Activated T-helper 17 cell treated with anti-CD3 and anti-CD28 coated beads, Interleukin-2, amount 50 U/mL, for 72 hours (primary cell): ENCODE measurements at places on chromosomes 1 and 21. TPM values are rescaled to one million over a fixed set of nuclear protein-coding genes. Genes with fewer than 3 reads are reported as not detected.

- no peak for ATAC-seq
These were observed 35.5 kb downstream of the SLC26A9 start for GRCh38 chr1:205907794-205908193.

GRCh38 chr1:193626695-193627094 lies 440.3 kb upstream of the B3GALT2 start:
- no peak for ATAC-seq

GRCh38 chr1:85153149-85153891 lies 47.5 kb downstream of the SYDE2 start:
- ATAC-seq, result no peak

- no peak for ATAC-seq
These were observed 290.8 kb upstream of the FMN2 start for GRCh38 chr1:239800861-239801260.

GRCh38 chr1:30684881-30685795 lies 38.2 kb downstream of the MATN1 start:
- ATAC-seq, result peak; percentile 79

GRCh38 chr1:80582980-80583379 lies 1217.8 kb upstream of the ADGRL2 start:
- no peak for ATAC-seq

DNA sequence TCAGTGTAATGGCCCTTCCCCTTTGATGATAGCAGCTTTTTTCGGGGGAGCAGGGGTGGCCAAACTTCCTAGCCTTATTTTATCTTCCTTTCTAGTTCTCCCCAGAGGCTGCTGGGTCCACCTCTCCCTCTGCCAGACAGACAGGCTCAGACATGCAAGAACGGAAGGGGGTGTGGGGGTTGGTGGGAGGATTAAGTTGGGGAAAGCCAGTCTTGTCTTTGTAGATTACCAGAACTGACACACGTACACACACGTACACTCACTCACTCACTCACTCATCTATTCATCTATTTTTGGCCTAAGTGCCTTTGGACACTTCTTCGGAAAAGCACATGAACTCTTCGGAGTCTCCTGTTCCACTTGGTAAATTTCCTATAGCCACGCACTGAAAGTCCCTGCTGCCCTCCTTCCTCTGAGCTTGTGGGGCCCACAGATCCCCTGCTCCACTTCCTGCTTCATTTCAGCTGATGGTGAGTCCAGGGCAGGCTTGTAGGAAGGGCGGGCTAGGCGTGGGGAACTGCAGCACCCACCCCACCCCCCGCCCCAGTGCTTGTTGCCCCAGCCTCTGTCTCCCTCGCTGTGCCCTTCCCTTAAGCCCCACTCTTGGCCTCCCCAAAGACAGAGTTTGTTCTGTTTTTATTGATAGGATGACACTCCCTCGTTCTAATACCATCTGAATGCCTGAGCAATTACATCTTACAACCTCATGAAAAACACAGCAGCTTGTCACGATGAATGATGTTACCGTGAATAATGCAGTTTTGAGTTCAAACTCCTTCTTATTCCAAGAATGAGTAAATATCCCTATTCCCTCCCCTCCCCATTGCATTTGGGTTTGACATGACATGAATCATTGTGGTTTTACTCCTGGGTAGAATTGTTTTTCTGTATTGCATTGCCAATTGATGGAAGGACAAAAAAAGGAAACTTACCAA lies 60.7 kb upstream of the ATP5PO start:
- peak; percentile 61 for ATAC-seq

GRCh38 chr1:7886405-7886745 lies 33.5 kb upstream of the UTS2 start:
- no peak for ATAC-seq

The SH2D2A gene
- 173 TPM for total RNA-seq

The OR14A2 gene
- not detected for total RNA-seq

The DNAJC11 gene
- total RNA-seq, result 70.5 TPM
